Prostate gland (tissue), 2 donors: ENCODE measurements at places on chromosomes 5 and 9. TPM values are rescaled to one million over a fixed set of nuclear protein-coding genes. Genes with fewer than 3 reads are reported as not detected.

DNA sequence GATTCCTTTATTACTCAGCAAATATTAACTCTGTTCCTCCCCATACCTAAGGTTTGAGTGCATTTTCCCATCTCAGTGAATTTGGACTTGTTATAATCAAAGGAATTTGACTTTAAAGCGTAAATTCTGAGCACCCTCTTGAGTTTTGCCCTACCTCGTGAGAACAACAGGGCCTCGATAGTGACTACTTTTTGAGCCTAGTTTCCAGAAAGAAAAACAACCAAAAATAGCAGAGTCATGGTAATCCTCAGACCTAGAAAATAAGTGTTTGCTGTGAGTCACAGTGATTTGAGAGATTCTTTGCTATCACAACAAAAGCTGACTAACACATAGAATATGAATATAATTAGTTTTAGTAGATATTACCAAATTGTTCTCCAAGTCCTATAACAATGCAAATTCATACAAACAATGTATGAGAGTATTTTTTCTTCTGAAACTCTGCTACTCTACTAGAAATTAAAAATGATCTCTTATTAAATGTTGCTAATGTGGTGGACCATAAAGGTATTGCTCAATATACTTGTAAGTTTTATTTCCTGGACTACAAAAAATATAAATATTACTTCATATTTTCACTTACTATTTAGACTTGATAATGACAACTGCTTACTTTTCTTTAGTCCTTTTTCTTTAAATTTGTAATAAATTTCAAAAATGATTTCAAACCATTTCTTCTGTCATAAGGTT, 759.7 kb downstream of the BRINP1 start:
- H3K36me3 ChIP-seq = no peaks in the 10 kb centered on the region
- DNase-seq = no peak
- no peaks in the 10 kb centered on the region for H3K4me1 ChIP-seq
- no peak overlapping the region for H3K4me3 ChIP-seq
- H3K27ac ChIP-seq = no peak overlapping the region

Gene S1PR3
- total RNA-seq = 16.3 TPM

- H3K4me3 ChIP-seq = no peak overlapping the region
- DNase-seq = no peak
- H3K27me3 ChIP-seq = no peaks in the 10 kb centered on the region
- H3K36me3 ChIP-seq = no peaks in the 10 kb centered on the region
- no peak overlapping the region for H3K27ac ChIP-seq
- no peaks in the 10 kb centered on the region for H3K4me1 ChIP-seq
Measured at GRCh38 chr5:168883991-168884390, 304.8 kb upstream of the PANK3 start.

DNA sequence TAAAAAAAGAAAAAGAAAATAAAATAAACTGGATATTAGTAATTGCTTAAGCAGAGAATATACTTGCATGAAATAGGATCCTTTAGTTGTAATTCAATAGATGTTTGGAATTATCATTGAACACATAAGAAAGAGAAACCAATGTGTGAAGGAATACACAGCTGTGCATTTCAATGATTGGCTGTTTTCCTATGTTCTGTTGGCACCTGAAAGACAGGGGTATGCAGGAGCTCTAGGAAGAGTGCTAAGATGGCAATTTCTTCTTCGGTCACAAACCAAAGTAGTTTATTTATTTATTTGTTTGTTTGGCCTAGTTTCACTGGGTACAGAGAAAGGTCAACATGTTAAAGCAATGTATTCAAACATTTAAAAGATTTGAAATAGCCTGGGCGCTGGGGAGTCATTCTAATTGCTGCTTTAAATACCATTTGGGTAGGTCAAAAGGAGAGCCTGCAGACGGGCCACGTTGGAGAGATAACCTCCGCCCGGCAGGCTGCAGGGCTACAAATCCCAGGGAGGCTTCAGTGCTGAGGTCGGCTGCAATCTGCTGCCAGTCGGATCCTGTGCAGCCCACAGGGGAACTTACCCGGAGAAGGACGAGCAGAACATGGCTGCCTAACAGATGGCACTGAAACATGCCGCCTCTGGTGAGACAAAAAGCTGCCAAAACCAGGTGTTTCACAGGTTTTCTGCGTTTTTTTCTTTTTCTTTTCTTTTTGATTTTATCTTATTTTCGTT, 154.2 kb upstream of the TYRP1 start:
- no peak for DNase-seq
- no peaks in the 10 kb centered on the region for H3K4me1 ChIP-seq
- H3K36me3 ChIP-seq = no peaks in the 10 kb centered on the region
- no peak overlapping the region for H3K4me3 ChIP-seq
- H3K27me3 ChIP-seq = no peaks in the 10 kb centered on the region
- no peak overlapping the region for H3K27ac ChIP-seq

DNA sequence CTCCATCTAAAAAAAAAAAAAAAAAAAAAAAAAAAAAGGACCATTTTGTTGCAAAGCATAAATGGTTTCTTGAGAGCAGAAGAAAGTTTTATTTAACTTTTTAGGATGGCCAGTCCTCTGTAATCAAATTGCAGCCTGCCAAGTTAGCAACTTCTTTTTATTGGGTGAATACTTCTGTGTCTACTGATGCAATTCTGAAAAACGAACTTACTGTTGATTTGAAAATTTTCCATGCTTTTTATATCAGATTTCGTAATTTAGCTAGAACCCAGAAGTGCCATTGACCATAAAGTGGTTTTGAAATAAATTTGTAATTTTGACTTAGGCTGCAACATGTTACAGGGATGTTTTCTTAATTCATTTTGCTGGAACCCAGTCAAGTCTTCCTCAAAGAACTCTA, 269.1 kb upstream of the ACTBL2 start:
- no peak overlapping the region for H3K27ac ChIP-seq
- H3K4me1 ChIP-seq = no peaks in the 10 kb centered on the region
- H3K36me3 ChIP-seq = no peaks in the 10 kb centered on the region
- no peaks in the 10 kb centered on the region for H3K27me3 ChIP-seq

- H3K36me3 ChIP-seq = peaks cover 13% of the 10 kb centered on the region
- no peaks in the 10 kb centered on the region for H3K4me1 ChIP-seq
- H3K27ac ChIP-seq = no peak overlapping the region
- no peak for DNase-seq
Measured at GRCh38 chr9:135810806-135811575, 96.4 kb downstream of the CAMSAP1 start.

Gene RPP25L
- total RNA-seq = 52.1 TPM

Gene PRR7
- total RNA-seq = 8.7 TPM

Gene PLAC8L1
- total RNA-seq = not detected

- H3K4me1 ChIP-seq = peaks cover 4% of the 10 kb centered on the region
- H3K27me3 ChIP-seq = peaks cover 11% of the 10 kb centered on the region
- no peak for DNase-seq
- no peak overlapping the region for H3K4me3 ChIP-seq
Measured at GRCh38 chr5:1647580-1647979, 123.8 kb upstream of the LPCAT1 start.

DNA sequence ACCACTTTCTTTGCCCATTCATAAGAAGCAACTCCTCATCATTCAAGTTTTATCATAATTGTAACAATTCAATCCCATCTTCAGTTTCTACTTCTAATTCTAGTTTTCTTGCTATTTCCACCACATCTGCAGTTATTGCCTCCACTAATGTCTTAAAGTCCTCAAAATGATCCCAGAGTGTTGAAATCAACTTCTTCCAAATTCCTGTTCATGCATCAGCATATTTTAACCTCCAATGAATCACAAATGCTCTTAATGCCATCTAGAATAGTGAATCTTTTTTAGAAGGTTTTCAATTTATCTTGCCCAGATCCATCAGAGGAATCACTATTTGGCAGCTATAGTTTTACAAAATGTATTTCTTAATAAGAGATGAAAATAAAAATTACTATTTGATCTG, 3.2 kb upstream of the SRP19 start:
- H3K27me3 ChIP-seq = no peaks in the 10 kb centered on the region
- no peak overlapping the region for H3K27ac ChIP-seq
- no peak overlapping the region for H3K4me3 ChIP-seq
- H3K36me3 ChIP-seq = no peaks in the 10 kb centered on the region

DNA sequence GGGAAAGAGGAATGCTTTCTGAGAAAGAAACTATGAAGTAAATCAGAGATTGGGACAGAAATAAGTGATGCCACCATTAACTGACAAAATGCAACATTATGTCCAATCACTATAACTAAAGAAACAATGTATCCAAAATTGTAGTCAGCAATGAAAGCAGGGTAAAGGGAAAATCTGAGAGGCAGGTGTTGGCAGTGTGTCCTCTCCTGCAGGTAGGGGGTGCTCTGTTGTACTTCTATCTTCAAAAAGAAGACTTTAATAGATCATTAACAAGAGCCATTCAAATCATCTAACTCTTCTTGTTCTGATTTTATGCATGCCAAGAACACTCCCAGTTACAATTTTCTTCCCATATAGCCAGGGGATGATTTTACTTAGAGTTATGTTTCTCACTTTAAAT, 1275.7 kb downstream of the PTPRD start:
- no peaks in the 10 kb centered on the region for H3K27me3 ChIP-seq
- DNase-seq = no peak
- H3K4me1 ChIP-seq = no peaks in the 10 kb centered on the region
- H3K4me3 ChIP-seq = no peak overlapping the region
- no peaks in the 10 kb centered on the region for H3K36me3 ChIP-seq
- no peak overlapping the region for H3K27ac ChIP-seq

DNA sequence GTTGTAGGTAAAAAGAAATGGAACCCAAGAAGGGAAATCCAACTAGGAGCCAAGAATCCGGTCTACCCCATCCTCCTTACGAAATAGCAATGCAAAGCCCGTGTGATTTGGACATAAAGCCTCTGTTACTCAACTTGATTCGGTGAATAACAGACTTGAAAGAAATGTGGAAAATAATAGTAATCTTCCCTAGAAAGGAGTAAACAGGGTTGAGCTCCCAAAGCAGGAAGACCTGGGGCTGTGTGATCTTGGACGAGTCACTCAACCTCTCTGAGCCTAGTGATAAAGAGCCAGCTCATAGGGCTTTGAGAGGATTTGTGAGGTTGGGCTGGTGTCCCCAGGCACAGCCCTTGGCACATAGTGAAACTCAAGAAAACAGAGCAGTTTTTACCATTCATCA, 42.7 kb upstream of the IL17B start:
- DNase-seq = no peak
- no peak overlapping the region for H3K4me3 ChIP-seq
- H3K27me3 ChIP-seq = no peaks in the 10 kb centered on the region
